ENCODE measurements at places on chromosomes 12 and 14.
A peak's percentile ranks its signal among the peaks of the same experiment; 100 is the strongest.

DNA sequence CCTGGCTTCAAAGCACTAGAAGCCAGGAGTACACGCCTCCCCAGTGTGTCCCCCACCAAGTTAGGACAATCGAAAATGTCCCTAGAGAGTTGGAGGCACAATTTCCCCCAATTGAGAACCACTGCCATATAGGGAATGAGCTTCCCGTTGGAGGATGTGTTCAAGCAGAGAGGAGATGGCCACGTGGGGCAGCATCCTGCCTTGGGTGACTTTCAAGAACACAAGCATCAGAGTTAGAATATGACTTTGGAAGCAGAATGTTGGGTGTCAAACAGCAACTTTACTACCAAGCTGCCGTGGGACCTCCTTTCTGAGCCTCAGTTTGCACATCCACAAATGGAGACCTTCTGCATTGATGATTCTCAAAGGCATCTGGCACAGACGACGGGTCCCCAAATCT lies 56.5 kb downstream of the RFLNA start:
- peak; percentile 54 for DNase-seq

GRCh38 chr14:92637228-92637627 lies 111.2 kb downstream of the LGMN start:
- DNase-seq: no peak

DNA sequence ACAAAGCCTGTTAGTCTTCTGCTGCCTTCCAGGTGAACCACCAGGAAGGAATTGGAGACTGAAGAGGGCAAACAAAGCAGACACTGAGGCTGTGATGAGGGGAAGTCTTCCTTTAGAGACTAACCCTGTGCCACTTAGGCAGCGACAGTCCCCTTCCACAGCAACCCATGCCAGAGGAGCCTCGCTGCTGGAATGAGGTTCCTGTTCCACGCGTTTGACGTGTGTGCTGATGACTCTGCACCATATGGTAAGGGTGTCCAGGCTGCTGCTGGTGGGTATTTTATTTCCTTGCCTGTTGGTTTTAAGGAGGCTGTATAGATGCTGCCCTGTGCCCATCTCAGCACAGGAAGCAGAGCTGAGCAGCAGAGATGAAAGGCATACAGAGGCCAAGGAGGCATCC lies 361.9 kb upstream of the FKBP4 start:
- DNase-seq: peak; percentile 63

- DNase-seq: no peak
Measured at GRCh38 chr14:42027271-42027670, 420.6 kb downstream of the LRFN5 start.

DNA sequence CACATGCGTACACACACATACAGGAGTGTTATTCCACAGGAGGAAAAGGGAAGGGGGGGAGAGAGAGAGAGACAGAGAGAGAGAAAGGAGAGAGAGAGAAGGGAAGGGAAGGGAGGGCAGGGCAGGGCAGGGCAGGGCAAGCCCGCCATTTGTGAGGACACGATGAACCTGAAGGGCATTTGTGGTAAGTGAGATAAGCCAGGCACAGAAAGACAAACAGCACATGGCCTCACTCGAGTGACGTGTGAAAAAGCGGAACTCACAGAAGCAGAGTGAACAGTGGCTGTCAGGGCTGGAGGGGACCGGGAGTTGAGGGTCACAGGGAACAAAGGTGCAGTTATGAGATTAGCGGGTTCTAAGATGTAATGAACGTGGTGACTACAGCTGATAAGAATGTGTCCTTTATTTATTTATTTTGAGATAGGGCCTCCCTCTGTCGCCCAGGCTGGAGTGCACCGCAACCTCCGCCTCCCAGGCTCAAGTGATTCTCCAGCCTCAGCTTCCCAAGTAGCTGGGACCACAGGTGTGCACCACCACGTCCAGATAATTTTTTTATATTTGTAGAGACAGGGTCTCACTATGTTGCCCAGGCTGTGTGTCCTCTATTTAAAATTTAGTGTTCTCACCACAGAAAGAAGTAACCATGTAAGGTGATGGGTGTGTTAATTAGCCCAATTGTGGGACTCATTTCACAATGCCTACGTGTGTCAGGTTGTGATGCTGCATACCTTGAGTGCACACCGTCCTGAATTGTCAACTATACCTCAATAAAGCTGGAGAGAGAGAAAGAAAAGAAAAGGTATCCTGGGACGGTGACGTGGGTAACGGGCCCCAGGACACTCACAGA lies 18.7 kb upstream of the FBRSL1 start:
- DNase-seq: peak; percentile 30

- peak; percentile 79 for DNase-seq
Measured at GRCh38 chr12:47820631-47821345, 1.1 kb upstream of the HDAC7 start.

- DNase-seq: peak; percentile 74
Measured at GRCh38 chr12:124369055-124369826, 74.3 kb downstream of the RFLNA start.

GRCh38 chr12:28497889-28498411 lies 307.7 kb downstream of the CCDC91 start:
- DNase-seq: no peak

DNA sequence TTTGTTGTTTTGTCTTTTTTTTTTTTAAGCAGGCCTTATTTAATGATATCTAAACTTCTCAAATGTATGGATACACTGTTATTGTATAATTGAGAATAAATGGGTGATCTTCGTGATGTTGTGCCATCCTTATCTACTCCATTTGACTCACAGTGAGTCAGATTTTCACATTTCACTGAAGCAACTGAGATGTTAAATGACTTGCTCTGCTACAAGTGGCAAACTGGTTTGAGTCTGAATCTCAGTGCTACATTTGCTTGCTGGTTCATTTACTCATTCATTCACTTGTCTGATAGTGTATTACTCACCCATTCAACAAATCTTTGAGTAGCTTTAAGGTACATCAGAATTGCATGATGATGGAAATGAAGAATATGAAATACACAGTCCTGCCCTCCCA lies 2.6 kb downstream of the KIAA0586 start:
- no peak for DNase-seq

DNA sequence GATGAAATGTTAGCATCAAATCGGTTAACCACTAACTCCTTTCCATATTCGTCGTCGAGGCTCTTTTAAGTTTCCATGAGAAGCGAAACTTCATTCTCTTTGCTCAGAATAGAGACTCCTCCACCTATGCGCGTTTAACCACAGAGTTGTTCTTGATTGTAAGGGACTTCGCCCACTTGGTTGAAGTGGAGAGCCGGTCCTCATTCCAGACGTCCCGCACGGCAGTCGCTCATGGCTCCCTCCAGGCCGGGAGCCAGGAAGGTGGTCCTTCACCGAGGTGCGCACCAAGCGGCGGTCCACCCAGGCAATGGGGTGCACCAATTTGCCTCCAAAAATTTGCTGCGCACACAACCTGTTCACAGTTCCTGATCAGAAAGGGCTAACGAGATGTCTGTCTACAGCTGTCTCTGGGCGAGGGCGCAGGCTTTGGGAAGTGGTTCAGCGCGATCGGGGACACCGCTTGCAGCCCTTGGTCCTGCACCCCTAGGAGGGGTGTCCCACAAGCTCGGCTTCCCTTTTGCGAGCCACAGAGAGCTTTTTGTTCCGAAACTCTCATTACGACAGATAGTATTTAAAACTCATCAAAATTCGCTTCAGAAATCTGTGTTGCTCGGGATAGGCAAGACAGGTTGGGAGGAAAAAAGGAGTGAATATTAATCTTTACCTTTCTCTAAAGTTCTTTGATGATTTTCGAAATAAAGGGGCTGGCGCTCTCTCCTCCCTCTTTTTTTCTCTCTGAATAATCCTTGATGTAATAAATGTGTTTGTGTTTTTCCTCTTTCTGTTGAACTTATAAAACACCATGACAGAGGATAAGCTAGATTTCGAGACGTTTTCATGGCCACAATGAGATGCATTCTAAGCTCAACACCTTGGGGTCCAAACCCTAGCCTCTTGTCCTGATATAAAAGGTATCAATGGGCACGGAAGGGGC lies 6.4 kb upstream of the ALX1 start:
- no peak for DNase-seq
